ENCODE measurements at places on chromosomes 3 and 15.
A peak's percentile ranks its signal among the peaks of the same experiment; 100 is the strongest.

DNA sequence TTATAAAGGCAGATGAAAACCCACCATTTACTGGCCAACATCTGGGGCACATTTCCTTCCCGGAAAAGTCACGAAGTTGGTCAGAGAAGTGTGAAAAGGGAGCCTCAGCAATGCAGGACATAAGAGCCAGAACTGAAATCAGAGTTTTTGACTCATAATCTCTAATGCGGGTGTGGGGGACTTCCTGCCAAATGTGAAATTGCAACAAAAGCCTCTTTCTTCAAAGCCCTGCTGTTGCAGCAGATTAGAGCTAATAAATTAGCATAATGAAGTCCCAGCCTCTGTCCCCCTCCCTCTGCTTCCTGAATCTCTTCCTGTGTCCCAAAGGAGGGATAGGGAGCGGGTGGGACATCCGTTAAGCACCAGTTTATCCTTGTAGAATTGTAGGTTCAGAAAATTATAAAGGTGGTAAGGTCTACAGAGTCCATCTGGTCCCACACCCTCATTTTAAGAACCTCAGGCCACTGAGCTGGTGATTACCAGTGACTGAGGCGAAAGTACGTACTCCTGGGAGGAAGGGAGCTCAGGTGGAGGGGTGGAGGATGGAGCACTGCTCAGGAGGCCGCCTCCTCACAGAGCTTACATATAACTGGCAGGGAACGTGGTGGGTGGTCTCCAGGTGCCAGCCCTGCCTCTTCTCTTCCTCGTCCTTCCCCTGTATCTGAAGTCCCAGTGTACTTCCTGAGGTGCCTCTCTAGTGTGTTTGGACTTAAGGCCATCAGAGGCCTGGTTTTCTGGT is 35.0 kb downstream of the ST6GAL1 start:
- no peak for DNase-seq

- DNase-seq, result no peak
These were observed 65.5 kb upstream of the NPHP3 start for GRCh38 chr3:132787616-132788300.

- DNase-seq, result no peak
These were observed 148.8 kb upstream of the TBL1XR1 start for GRCh38 chr3:177345973-177346503.

DNA sequence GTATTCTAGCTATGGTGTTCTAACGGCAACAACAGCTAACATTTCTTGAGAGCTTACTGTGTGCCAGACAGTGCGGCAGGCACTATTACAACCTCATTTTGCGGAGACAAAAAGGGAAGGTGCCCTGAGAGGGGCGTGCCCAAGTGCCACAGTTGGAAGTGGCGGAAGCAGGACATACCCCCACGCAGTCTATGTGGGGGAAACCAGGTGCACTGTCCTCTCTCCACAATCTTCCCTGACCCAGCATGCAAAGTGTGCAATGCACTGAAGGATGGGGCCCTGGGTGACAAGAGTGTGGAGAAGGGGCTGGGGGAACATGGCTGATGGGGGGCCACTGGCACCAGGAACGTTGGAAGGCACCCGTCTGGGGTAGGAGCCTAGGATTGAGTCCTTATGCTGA is 8.6 kb downstream of the ANP32A start:
- DNase-seq, result no peak

GRCh38 chr15:80778621-80778963 is 578 bp upstream of the CEMIP start:
- no peak for DNase-seq

DNA sequence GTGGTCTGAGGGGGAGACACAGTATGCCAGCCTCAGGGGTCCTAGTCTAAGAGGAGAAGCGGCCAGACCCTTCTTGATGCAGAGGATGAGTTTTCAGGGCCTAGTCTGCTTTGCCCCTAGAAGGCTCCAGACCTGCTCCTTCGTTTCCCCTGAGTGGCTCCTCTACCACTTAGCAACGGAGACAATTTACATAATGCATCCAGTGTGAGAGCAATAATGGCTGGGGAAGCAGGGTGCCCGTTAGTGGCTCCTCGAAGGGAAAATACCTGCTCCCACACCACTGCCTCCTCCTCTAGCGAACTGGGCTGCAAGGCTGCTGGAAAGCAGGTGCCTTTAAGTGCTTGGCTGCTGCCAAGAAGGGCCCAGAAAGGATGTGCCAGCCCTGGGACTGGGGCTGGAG is 38.9 kb downstream of the CACNA2D2 start:
- no peak for DNase-seq

DNA sequence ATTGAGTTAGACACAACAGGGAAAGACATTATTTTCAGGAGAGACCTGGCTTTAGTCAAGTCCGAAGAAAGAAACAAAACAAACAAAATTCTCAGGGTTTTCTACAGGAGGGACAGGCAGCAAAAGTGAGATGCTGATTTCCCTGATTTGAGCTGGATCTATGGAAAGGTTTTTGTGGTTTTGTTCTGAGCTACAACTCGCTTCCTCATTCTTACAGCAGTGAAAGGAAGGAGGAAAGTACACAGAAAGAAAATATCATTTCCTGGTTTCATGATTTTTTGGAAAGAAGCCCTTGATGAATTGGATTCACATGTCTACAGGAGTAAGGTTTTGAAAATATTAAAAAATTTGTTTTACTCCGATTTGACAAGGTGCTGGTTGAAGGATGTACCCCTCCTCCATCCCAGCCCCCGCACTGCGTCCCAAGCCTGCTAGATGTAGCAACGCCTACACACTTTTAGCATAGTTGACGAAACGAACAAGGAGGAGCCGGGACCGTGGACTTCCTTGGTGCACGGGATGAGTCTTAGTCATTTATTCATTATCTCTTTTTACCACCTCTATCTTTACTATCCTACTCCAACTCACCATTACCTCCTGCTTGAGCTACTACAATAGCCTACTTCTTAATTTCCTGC is 10.8 kb downstream of the PRICKLE2 start:
- DNase-seq, result no peak

DNA sequence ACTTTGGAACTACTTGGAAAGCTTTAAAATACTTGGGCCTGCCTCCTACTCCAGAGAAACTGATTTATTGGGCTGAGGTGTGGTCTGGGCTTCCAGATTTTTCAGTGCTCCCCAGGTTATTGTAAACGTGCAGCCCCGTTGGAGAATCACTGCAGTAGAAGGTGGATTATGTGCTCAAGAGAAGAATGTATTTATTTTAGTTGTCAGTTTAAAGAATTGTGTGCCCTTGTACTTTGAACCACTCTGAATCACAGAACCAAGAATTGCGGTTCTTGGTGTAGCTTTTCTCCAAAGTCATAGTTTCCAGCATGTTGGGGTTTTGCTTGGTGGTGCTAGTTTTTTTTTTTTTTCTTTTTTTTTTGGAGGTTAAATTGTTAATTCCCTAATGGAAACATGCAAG is 1.6 kb downstream of the TATDN2 start:
- peak; percentile 12 for DNase-seq

GRCh38 chr3:47961815-47962606 is 54.2 kb downstream of the MAP4 start:
- no peak for DNase-seq

DNA sequence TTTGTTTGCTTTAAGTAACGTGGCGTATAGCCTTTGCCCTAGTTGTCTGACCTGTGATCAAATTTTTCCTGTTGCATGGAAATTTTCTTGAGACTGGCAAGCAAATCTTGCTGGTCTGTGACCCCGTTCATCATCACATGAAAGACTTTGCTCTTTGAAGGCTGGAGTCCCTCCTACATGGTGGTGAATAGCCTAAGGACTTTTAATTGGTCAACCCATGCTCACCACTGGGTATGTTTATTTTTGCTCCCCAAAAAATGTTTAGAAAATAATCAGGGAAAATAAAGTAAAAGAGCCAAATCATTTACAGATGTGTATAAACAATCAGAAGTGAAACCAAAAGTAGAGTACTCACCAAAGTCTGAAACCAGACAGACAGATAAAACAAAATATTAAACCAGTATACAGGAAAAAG is 1075.3 kb upstream of the ALCAM start:
- DNase-seq, result no peak

DNA sequence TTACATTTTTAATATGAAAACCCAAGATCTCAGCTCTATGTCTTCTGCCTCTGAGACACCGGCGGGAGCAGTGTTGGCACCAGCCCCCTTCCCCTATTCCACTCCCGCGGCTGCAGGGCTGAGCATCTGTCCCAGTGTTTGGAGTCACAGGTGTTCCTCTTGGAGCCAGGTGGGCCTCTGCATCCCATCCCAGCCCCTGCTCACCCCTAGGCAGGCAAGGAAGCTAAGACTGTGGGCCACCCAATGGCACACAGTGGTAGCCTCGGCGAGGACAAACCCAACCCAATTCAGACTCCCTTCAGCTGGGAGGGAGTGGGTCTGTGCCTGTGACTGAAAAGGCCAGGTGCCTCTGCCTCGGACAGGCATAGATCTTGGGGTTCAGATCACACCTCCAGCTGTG is 3.1 kb downstream of the CHST13 start:
- DNase-seq, result no peak

DNA sequence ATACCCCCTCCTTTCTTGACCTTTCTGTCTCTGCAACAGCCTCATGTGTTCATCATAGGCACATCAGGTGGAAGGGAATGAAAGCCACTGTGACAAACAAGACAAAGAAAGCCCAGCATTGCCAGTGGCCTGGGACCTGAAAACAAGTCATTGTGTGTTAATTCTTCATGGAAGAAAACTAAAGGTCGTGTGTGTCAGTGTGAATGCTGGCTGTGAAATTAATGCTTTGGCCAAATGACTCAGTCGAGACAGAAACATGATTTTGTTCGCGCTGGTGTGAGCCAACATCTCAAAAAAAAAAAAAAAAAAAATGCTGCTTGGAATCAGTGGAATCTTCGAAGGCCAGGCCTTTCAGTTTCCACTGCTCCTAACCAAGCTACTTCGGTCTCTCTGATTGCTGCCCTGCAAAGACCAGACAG is 386.5 kb upstream of the PROK2 start:
- DNase-seq, result no peak

GRCh38 chr3:184459355-184459754 is 79.5 kb downstream of the CHRD start:
- no peak for DNase-seq

DNA sequence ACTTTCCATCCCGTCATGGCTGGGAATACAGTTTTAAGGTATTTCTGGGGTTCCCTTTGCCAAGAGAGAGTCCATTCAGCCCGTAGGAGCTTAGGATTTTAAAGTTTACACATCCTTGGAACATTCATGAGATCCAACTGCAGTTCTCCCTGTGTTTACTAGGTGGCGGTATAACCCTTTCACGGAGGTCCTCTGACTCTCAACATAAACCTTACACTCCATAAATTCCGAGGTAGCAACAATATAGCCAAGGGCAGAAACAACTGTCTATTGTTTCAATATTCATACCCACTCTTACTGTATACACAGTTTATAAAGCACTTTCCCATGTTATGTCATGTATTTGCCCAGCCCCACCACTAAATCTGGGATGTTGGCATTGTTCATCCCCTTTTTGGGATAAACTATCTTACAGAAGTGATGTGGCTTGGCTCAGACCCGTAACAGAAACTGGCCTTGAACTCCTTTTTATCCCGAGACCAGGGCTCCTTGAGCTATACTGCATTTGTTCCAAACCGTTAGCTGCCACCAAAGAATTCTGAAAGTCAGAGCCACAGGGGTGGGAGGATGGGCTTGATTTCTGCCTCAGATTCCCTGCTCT is 69.2 kb upstream of the COL6A5 start:
- DNase-seq, result no peak

GRCh38 chr15:61996056-61996635 is 64.1 kb downstream of the VPS13C start:
- DNase-seq, result no peak

DNA sequence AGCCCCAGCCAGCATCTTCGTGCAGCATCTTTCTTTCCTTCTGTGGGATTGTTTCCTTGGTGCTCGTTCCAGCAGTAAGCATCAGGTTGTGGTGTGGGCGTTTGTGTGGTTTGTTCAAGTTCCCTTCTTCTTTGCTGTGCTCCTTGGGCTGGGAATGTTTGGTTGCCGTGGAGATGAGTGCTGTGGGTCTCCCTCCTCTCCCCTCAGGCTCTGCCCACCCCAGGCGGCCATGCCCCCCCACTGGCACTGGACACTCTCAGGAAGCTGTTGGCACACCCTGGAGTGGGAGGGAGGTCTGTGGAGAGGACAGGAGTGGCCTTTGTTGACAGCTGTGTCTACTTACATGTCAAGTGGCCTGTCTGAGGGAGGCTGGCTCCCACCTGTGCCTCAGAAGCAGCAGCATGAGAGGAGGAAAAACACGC is 46.5 kb upstream of the SACM1L start:
- DNase-seq, result no peak

DNA sequence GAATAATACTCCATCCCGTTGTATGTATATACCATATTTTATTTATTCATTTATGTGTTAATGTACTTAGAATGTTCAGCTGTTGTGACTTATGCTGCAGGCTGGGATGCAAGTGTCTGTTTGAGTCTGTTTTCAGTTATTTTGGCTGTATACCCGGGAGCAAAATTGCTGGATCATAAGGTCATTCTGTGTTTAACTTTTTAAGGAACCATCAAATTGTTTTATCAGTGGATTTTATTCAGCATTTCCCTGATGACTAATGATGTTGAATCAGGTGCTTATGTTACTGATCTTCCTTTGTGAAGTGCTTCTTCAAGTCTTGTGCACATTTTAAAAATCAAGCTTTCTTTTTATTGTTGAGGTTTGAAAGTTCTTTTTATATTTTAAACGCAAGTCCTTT is 118.1 kb downstream of the SLC25A26 start:
- no peak for DNase-seq

- DNase-seq, result no peak
These were observed 72.0 kb downstream of the HCN4 start for GRCh38 chr15:73296609-73297353.

DNA sequence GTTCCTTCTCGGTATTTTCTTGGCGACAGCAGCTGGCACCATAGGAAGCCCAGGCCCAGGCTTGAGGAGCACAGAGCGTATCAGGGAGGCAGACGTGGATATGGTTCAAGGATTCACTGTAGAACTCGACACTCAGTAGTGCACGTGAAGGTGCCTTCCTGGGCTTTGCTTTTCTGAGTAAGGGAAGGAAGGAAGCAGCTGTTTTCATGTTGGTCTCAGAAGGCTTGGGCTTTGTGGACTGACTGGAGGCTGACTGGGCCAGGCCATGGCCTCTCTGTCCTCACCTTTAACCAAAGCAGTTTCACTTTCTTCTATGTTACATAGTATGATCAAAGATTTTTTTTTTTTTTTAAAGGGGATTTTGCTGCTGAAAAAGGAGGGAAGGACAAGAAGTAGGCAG is 6.9 kb upstream of the GHRL start:
- DNase-seq, result no peak

DNA sequence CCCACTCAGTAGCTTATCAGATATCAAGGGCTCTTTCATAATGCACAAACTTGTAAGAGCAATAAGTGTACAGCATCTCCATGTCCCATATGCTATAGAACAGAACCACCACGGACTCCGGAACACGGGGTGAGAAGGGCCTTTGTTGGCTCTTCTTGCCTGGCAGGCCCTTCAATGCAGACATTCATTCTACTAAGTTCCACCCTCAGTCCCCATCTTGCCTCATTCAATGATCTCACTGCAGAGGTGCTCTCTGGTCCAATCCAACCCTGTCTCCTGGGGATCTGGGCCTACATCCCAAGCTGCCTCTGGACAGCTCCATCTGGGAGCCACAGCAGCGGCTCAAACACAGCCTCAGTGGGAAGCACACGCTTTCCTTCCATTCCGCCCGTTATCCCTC is 16.8 kb downstream of the HACD2 start:
- DNase-seq, result no peak

Data from stimulated activated naive CD8-positive, alpha-beta T cell treated with anti-CD3 and anti-CD28 coated beads, Interleukin-15, Interleukin-2, amounts not matched to agents 100 U/mL and 50 U/mL, for 24 hours (primary cell).